ENCODE measurements at places on chromosomes 5 and 9. TPM values are rescaled to one million over a fixed set of nuclear protein-coding genes. Genes with fewer than 3 reads are reported as not detected.

Gene HACD4
- total RNA-seq: 1.4 TPM

Gene ANXA2R
- 2.6 TPM for total RNA-seq

Gene CNOT8
- 44.9 TPM for total RNA-seq

Gene KIF12
- total RNA-seq: 0.10 TPM
